ENCODE measurements at places on chromosomes 12 and 14.
A peak's percentile ranks its signal among the peaks of the same experiment; 100 is the strongest.

- no peak for DNase-seq
Observed at GRCh38 chr14:106185837-106186233, 659.5 kb downstream of the TMEM121 start.

DNA sequence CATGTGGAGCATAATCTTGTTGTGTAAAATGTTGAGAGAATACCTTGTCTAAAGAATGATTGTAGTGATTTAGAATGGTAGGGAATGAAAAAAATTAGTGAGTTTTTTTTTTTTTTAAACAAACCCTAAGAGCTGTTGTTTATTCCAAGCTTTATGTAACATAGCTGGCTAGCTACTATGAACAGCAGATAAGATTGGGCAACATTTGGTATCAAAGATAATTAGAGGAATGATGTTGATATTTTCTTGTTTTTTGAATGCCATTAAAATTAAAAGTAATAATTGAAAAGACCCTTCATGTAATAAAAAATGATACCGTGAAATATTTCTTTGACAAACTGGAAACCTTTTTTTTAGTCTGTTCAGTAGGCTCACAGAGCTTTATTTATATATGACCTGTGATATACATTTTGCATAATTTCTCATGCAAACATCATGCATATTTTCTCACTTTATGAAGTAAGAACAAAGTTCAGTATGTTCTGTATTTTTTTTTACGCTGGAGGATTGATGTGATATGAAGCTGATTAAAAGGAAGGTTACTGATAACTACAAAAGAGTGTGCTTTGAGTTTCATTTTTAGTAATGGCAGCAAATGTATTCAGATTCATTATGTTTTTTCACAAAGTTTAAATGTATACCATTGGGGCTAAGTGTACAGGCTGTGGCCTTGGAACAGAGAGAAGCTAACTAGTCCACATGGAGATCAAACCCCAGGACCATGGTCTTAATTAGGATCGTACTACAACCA is 8.1 kb downstream of the CPSF6 start:
- DNase-seq: no peak

DNA sequence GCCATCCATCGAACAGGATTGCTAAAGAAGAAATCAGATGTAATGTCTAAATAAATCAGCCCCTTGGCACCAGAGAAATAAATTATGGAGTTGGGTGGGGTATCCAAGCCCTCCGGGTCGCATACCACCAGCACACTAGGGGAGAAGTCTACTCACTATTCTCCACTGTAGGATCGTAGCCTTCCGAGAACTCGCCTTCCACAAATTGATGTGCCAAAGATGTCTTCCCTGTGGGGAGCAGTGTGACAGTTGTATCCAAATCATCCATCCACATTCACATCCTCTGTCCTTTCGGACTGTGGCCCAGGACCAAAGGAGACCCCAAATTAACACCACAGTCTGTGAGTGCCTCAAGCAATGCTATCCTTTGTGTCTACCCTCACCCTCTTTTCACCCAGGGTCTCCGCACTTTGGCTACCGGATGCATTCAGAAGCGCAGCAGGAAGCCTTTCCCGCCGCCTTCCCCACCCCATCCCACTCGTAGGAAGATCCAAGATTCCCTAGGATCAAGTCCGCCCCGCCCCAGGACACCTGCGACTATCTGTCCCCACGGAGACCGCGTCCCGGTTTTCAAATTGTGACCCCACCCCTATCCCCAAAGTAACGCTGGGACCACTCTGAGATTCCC is 786 bp downstream of the RHEBL1 start:
- no peak for DNase-seq

DNA sequence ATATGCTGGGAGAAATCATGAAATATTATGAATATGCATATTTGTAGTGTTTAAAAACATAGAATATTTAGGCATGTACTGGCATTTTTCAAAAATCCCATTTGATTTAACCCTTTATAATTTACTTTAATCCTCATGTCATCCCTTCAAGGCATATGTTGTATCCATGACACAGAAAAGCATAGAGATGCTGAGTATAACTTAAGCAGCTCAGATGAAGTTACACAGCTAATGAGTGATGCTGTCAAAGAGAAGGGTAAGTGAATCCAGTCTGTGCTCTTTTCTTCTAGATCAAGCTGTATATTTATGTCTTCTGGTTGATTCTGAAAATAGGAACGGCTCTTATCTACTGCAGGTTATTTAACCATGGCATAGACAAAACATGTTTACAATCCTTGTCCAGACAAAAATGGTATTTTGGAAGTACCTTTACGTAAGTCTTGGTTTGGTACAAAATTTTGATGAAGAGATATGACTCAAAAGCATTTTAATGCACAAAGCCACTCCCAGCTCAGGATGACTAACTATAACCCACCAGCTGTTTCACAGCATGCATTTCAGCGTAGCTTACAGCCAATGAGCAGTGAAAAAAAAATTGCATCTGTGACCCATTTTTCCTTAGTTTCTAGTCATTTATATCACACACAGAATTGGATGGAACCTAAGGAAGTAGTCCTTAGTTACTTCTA is 201.7 kb downstream of the STXBP6 start:
- no peak for DNase-seq

- DNase-seq: peak; percentile 53
Observed at GRCh38 chr12:3551976-3552725, 61.1 kb downstream of the PRMT8 start.

DNA sequence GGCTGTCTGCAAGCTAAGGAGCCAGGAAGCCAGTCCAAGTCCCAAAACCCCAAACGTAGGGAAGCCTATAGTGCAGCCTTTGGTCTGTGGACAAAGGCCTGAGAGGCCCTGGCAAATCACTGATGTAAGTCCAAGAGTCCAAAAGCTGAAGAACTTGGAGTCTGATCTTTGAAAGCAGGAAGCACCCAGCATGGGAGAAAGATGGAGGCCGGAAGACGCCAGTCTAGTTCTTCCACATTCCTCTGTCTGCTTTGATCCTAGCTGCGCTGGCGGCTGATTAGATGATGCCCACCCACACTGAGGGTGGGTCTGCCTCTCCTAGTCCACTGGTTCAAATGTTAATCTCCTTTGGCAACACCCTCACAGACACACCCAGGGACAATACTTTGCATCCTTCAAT is 58.5 kb downstream of the CAPS2 start:
- no peak for DNase-seq

DNA sequence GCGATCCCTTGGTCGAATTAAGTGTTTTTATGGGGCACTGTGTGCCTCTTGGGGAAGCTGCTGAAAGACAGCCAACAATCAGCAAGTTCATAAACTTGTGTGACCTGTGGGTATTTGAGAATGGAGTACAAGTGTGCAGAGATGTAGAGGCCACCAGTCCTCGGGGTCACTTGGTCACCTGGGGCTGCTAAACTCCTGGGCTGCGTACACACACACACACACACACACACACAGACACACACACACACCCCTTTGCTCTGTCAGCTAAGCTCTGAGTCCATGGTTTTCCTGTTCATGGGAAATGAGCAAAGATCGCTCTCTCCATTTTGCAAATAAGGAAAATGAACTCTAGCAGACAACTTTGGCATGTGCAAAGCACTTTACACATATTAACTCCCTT is 24.5 kb downstream of the DYRK4 start:
- no peak for DNase-seq

- no peak for DNase-seq
Observed at GRCh38 chr12:51653431-51653830, 62.4 kb downstream of the SCN8A start.

DNA sequence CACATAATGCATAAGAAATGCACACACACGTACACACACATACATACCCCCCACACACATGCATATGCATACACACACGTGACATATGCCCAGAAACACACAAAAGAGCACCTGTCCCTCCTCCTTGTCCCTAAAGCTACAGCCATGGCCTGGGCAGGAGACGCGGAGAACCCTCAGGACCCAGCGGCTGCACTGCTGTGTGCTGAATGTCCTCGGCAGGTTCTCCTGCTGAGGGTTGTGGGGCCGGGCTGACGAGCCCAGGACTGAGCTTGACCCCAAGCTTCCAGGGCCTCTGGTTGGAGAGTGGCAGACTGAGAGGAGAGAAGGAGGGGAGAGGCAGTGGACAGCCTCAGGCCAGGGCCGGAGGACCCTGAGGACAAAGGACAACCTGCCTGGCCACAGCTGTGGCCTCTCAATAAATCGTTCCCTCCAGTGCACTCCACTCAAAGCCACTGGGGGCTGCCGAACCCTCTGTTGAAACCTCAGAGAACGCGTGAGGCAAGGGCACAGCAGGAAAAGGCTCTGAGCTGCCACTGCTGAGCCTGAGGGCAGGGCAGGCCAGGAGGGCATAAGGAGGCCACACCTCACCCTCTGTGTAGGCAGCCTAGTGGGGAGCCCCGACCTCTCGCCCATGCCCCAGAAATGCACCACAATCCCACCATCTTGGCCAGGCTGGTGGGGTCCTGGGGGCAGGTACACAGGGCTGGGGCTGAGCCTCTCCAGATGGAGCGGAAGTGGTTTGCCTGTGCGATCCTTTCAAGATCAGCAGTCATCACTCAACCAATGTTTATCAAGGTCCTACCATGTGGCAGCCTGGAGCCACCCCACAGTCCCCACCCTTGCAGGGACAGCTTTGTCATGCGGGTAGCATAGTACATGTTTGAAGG is 3.1 kb downstream of the CACNA2D4 start:
- peak; percentile 61 for DNase-seq

GRCh38 chr12:71135812-71136176 is 22.0 kb downstream of the TSPAN8 start:
- no peak for DNase-seq

- DNase-seq: no peak
Observed at GRCh38 chr14:90811641-90812040, 4.6 kb downstream of the TTC7B start.

DNA sequence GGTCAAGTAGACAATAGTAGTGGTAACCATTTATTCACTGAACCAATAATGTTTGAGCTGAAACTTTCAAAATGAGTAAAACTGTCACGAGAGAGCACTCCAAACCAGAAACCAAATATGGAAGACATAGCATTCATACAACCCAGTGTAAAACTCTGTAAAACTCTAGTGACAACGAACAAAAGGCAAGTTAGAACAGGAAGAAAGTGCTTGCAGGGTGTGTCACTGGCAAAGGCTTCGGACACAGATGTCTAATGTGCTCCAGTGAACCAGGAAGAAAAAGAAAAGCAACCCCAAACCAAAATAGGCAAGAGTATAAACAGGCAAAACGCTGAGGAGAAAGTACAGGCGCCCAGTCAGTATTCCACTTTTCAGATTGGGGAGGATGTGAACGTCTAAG is 79.3 kb upstream of the FZD10 start:
- no peak for DNase-seq

- no peak for DNase-seq
Observed at GRCh38 chr12:65858831-65859230, 34.5 kb downstream of the HMGA2 start.

DNA sequence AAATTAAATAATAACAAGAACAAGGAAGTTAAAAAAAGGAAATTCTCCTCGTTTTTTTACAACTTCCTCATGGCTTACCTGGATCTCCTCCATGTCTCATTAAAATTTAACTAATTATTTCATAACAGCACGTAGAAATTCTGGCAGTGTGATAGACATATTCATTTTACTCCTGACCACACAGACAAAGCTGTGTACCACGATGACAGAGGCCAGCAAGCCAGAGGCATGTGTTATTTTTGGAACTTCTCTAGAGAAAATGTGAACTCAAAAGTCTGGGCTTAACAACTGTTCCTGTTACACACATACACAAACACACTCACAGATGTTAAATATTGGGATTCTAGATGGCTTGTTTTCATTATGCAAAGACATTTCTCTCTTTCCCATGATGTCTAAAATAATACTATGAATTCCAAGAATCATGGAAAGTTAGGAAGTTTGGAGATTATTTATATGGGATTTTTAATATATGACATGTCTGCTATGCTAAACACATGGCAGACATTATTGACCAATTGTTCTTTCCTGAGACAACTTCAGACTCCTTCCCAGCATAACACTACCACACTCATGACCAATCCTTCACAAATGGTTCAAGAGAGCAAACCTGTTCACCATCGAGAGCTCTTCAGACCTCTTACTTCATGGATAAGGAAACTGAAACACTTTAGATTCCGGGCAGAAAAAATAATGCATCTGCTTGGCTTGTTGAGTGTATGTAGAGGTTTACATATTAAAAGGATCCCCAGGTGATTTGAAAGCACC is 158.7 kb downstream of the DACT1 start:
- no peak for DNase-seq

DNA sequence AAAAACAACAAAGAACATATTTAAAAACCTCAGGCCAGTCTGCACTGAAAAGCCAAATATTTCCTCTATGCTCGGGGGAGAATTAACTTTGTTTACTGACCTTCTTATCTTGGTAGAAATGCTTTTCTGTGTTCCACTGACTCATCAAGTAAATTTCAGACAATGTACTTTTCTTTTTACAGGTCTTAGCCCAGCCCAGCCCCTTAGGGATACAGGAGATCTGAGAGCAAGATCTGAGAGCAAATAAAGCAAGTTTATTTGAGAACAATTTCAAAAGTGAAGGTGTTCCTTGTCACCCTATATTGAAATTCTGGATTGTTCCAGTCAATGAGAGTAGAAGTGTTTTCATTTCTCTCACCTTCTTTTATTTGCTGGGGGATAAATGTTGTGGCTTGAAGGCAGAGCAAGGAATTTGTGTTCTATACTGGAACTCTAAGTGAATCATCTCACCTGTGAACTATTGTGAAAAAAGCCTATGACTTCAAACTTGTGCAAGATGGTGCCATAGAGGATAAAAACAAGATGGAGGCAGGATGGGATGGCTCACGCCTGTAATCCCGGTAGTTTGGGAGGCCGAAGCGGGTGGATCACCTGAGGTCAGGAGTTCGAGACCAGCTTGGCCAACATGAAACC is 7.9 kb upstream of the GPRC5A start:
- DNase-seq: no peak

DNA sequence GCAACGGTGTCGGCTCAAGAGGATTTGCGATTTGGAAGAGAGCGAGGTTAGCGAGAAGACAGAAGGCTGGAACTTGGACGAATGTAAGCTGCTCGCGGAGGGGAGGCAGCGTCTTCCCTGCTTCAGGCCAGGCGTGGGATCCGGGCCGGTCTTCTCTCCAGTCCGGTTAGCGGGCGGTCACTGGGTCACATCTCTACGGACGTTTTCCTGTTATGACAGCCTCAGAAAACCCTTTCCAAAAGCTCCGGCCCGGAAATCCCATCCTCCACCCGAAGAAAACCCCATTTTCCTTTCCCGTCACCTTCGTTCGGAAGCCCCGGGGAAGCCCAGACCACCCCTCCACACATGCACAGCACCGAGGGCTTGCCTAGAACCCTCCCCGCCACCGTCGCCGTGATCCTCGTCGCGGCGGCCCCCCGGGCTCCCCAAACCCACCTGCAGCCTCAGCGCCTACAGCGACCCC is 268 bp downstream of the NDUFB1 start:
- no peak for DNase-seq

DNA sequence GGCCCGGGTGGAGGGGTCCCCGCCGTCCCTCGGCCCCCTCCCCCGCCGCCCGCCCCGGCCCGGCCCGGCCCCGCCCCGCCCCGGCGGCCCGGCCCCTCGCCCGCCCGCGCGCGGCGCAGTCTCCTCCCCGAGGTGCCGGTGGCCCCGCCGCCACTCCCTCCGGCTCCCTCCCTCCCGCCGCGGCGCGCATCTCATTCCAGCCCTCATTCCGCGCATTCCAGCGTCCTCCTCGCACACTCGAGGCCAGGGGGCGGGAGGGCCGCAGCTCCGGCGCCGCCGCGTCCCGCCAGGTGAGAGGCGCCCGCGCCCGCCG is at the start of gene TEAD4:
Gene TEAD4 (plus strand): TSS at position 206 of the 313 bp plus-strand sequence.
- peak; percentile 87 for DNase-seq
